ENCODE measurements at places on chromosomes 11 and 22. TPM values are rescaled to one million over a fixed set of nuclear protein-coding genes. Genes with fewer than 3 reads are reported as not detected.

DNA sequence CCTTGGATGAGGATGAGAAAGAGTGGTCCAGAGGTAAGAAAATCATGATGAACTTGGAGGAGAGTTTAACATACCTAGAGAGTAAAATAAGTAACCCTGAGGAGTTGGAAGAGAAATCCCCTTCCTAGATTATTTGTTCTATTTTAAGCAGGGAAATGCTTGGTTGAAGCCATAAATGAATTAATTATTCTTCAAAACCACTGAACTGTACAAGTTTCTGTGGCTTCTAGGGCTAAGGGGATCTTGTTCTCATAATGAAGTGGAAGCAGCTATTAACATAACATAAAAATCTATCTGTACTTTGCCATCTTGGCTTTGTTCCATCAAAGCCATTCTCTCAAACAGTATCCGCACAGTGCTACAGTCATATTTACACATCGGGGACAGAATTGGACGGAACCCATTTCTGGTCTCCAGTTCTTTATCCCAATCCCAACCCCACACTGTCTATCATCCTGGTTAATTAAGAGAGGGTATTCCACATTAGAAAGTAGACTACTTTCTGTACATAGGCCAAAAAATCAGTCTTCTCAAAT lies 14.5 kb upstream of the ARHGAP42 start:
- H3K36me3 ChIP-seq, result no peaks in the 10 kb centered on the region
- no peak for DNase-seq
- H3K4me3 ChIP-seq, result no peak overlapping the region
- H3K4me1 ChIP-seq, result no peaks in the 10 kb centered on the region

DNA sequence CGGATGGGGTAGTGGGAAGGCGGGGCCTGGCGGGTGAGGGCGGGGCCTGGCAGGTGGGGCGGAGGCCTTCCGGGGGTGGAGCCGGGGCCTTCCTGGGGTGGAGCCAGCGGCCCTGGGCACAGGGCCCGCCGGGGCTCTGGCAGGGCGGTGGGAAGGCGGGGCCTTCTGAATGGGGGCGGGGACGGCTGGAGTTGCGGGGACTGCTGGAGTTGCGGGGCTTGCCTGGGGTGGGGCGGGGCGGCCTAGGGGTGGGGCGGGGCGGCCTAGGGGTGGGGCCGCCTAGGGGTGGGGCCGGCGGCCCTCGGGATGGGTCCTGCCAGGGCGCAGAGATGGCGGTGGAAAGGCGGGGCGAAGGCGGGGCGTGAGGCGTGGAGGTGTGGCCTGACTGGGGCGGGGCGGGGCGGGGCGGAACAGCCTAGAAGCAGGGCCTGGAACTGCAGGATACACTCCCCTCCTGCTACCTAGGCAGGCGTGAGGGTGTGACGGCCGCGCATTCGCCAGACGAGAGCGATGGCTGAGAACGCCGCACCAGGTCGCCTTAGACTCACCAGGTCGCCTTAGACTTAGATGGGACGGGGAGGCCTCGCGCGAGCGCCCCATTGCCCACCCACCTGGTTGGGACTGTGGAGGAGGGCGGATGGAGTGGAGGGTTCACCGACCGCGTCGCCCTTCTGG lies 19.3 kb downstream of the RRP7A start:
- H3K4me1 ChIP-seq, result peaks cover 5% of the 10 kb centered on the region
- H3K4me3 ChIP-seq, result peak overlapping the region; percentile 60
- no peaks in the 10 kb centered on the region for H3K27me3 ChIP-seq
- H3K36me3 ChIP-seq, result no peaks in the 10 kb centered on the region
- peak overlapping the region; percentile 48 for H3K27ac ChIP-seq

DNA sequence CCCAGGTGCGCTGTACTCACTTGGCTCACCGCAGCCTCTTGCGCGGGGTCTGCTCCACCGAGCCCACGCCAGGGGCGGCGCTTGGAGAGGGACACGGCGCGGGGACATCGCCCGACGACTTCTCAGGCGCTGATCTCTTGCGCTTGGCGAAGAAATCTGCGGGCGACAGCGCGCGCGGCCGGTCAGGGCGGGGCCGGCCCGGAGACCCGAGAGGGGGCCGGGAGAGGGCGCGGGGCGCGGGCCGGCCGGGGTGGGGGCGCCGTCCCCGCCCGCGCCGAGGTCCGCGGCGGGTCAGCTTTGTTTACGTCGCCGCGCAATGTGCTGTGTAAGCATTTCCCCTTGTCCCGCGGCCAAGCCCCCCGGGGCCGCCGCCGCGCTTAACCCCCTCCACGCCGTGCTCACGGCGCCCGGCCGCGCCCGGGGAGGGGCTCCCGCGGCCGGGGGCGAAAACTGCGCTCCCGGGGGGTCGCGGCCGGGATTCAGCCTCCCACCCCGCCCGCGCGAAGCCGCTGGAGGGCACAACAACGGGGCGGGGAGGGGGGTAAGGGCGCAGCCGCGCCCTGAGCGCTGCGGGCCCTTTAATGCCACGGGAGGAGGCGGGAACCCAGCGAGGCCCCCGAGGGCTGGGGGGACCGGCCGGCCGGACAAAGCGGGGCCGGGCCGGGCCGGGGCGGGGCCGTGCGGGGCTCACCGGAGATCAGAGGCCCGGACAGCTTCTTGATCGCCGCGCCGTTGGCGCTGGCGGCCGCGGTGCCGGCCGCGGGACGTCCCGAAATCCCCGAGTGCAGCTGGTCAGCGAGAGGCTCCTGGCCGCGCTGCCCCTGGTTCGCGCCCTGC lies 1.4 kb downstream of the CDKN1C start:
- H3K36me3 ChIP-seq, result peaks cover 3% of the 10 kb centered on the region
- peak overlapping the region; percentile 91 for H3K27ac ChIP-seq
- DNase-seq, result peak; percentile 66
- H3K27me3 ChIP-seq, result no peaks in the 10 kb centered on the region

DNA sequence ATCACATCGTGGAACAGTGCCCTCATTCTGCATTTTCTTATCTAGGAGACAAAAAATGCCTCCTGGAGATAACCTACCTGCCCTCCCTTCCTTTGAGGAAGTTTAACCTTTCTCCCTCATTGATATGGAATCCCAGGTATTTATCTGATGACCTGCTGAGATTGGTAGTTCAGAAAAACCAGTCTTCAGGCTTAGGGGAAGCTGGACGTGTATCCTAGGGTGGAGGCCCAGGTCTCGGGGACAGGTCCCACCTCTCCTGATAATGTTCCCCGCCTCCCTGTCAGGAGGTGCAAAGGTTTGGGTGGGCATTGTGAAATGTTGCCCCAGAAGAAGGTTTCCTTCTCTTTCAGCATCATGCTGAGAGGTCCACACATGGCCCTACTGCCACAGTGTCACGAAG lies 186.9 kb upstream of the NAV2 start:
- H3K27me3 ChIP-seq, result peaks cover 9% of the 10 kb centered on the region
- no peak overlapping the region for H3K4me3 ChIP-seq
- H3K4me1 ChIP-seq, result no peaks in the 10 kb centered on the region
- H3K27ac ChIP-seq, result no peak overlapping the region

- peak overlapping the region; percentile 36 for H3K4me3 ChIP-seq
- no peak overlapping the region for H3K27ac ChIP-seq
- H3K27me3 ChIP-seq, result no peaks in the 10 kb centered on the region
- peak; percentile 53 for DNase-seq
- peaks cover 27% of the 10 kb centered on the region for H3K4me1 ChIP-seq
- peaks cover 2% of the 10 kb centered on the region for H3K36me3 ChIP-seq
Measured at GRCh38 chr11:61126256-61126655, 24.0 kb downstream of the CD5 start.

DNA sequence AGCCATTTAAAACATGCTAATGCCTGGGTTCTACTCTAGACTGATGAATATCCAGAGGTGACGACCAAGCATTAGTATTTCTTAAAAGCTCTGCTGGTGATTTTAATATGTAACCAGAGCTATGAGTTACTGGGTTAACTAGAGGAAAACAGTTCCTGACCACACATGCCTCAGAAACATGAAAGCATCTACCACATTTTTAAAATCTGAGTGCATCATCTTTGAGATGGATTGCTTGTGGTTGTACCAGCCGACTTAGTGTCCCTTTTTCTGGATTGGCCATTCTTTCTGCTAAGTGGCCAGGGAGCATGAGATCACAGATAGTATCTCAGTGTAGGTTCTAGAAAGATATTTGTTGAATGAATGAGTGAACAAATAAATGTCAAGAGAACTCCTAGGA lies 152.4 kb downstream of the NTM start:
- DNase-seq, result no peak
- peaks cover 76% of the 10 kb centered on the region for H3K27me3 ChIP-seq
- no peaks in the 10 kb centered on the region for H3K4me1 ChIP-seq
- H3K4me3 ChIP-seq, result no peak overlapping the region
- H3K36me3 ChIP-seq, result no peaks in the 10 kb centered on the region
- H3K27ac ChIP-seq, result no peak overlapping the region

DNA sequence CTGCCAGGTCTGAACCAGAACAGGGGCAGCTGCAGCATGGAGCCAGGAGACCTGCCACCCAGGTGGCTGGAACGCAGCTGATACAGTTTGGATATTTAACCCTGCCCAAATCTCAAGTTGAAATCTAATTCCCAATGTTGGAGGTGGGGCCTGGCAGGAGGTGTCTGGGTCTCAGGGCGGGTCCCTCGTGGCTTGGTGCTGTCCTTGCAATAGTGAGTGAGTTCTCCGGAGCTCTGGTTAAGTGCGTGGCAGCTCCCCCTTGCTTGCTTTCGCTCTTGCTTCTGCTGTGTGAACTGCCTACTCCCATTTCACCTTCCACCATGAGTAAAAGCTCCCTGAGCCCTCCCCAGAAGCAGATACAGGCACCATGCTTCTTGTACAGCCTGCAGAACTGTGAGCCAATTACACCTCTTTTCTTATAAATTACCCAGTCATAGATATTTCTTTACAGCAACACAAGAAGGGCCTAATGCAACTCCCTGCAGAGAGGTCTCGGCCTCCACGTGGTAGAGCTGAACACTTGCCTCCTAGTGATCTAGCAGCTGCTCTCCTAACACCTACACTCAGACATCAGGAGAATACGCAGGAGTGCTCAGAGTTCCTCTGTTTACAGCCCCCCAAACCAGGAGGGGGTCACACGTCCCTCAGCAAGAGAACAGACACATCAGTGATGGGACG lies 203.7 kb downstream of the CTTN start:
- peaks cover 28% of the 10 kb centered on the region for H3K27me3 ChIP-seq
- H3K27ac ChIP-seq, result no peak overlapping the region
- no peaks in the 10 kb centered on the region for H3K4me1 ChIP-seq
- no peak for DNase-seq
- H3K36me3 ChIP-seq, result no peaks in the 10 kb centered on the region
- no peak overlapping the region for H3K4me3 ChIP-seq

DNA sequence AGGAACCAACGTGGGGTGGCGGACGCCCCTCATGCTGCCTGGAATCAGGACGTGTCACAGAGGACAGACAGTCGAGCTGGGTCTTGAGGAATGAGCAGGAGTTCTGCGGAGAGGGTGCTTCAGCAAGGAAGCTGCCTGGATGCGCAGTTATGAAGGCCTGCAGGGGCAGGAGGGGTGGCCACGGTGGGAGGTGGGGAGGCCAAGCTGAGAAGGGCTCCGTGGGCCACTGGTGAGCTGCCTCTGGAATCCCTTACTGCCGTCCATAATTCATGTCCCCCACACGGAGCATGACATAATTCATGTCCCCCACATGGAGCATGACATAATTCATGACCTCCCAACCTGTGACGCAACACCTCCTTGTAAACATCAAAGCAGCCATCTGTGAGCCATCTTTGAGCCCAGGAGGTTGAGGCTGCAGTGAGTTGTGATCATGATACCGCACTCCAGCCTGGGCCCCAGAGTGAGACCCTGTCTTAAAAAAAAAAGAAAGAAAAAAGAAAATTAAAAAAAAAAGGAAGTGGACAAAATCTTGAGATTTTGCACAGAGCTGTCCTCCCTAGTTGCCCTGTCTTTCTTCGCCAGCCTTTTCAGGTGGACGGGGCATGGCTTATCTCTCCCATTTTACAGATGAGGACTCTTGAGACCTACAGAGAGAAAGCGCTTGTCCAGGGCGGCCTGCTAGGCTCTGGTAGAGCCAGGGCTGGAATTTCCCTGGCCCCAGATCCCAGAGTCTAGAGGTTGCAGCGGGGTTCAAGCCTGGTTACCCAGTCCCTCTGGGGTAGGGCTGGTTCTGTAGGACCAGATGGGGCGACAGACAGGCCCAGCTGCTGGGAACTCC lies 24.3 kb upstream of the PICK1 start:
- H3K4me1 ChIP-seq, result peaks cover 29% of the 10 kb centered on the region
- no peak overlapping the region for H3K4me3 ChIP-seq
- H3K36me3 ChIP-seq, result no peaks in the 10 kb centered on the region
- no peaks in the 10 kb centered on the region for H3K27me3 ChIP-seq

GRCh38 chr11:34027516-34028408 lies 23.8 kb upstream of the CAPRIN1 start:
- no peak overlapping the region for H3K4me3 ChIP-seq
- no peak for DNase-seq
- peaks cover 14% of the 10 kb centered on the region for H3K4me1 ChIP-seq
- H3K27me3 ChIP-seq, result no peaks in the 10 kb centered on the region
- H3K27ac ChIP-seq, result peak overlapping the region; percentile 61
- H3K36me3 ChIP-seq, result no peaks in the 10 kb centered on the region

GRCh38 chr11:62556875-62557631 lies 10.4 kb upstream of the AHNAK start:
- peaks cover 83% of the 10 kb centered on the region for H3K4me1 ChIP-seq
- peak overlapping the region; percentile 39 for H3K4me3 ChIP-seq
- peaks cover 38% of the 10 kb centered on the region for H3K36me3 ChIP-seq
- no peak for DNase-seq

GRCh38 chr22:38049812-38050619 lies 7.2 kb upstream of the PICK1 start:
- H3K27ac ChIP-seq, result no peak overlapping the region
- no peaks in the 10 kb centered on the region for H3K36me3 ChIP-seq

- H3K27me3 ChIP-seq, result no peaks in the 10 kb centered on the region
- H3K4me3 ChIP-seq, result no peak overlapping the region
- H3K4me1 ChIP-seq, result peaks cover 74% of the 10 kb centered on the region
Measured at GRCh38 chr11:65100674-65101350, 4.8 kb downstream of the VPS51 start.

DNA sequence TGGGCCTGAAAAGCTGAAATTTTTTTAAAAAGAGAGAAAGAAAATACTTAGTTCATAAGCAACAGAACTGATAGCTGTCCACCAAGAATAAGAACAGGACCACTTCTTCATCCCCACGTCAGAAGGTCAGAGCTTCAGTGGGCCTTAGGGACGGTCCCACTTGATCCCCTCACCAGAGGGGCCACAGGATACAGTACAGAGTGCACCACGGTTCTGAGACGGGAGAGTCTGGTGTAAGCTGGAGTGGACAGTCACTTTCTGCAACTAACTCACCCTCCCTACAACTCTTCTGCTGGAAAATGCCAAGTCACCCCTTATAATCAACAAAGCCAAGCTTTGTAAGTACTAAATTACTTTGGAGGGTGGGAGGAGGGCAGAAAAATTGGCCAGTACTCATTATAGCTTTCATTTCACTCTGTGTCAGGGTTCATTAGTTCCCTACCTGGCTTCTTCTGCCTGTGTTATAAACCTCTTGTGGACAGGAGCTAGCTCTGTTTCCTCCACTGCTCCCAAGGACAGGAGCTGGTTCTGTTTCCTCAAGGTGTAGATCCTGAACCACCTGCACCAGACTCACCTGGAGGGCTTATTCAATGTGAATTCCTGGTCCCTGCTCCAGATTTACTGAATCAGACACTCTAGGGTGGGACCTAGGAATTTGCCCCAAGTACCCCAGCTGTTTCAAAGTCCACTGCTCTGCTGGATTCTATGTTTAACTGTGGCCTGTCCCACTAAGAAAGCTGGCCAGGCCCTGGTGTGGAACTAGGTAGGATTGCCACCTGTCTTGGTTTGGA lies 39.6 kb downstream of the SCGB1A1 start:
- no peak overlapping the region for H3K4me3 ChIP-seq
- no peaks in the 10 kb centered on the region for H3K36me3 ChIP-seq
- H3K27me3 ChIP-seq, result no peaks in the 10 kb centered on the region
- H3K4me1 ChIP-seq, result no peaks in the 10 kb centered on the region
- no peak overlapping the region for H3K27ac ChIP-seq

BCR gene
- 26.7 TPM for total RNA-seq

FGF3 gene
- total RNA-seq, result not detected

KLHDC7B gene
- not detected for total RNA-seq

OR8G5 gene
- total RNA-seq, result not detected

SOX10 gene
- total RNA-seq, result 1.2 TPM

FREY1 gene
- not detected for total RNA-seq

ME3 gene
- total RNA-seq, result 33.4 TPM

NFAM1 gene
- 1.2 TPM for total RNA-seq

SPDYC gene
- not detected for total RNA-seq
